Fibroblast of skin of scalp (primary cell): ENCODE measurements at places on chromosomes 11 and 22.

GRCh38 chr22:50417411-50418210 lies 57.2 kb downstream of the SBF1 start:
- DNase-seq, result peak; percentile 40

- DNase-seq, result no peak
Observed at GRCh38 chr11:7593481-7593880, 79.7 kb downstream of the PPFIBP2 start.

- no peak for DNase-seq
Observed at GRCh38 chr11:67489885-67490726, 7.3 kb downstream of the AIP start.

DNA sequence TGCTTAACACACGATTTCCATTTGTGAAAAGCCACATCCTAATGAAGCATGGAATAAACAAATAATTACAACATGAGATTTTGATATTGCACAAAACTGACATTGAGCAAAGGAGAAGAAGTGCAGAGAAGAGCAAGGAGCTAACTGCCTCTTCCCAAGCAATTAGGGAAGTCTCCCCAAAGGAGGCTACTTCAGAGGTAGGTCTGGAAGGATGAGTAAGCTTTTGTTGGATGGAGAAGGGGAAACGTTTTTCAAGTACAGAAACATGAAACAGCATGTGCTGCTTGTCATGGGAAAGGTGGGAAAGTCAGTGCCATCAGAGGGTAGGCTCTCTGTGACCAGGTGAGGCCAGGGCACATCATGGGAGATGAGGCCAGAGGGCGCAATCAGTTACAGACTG lies 132.2 kb upstream of the SESN3 start:
- DNase-seq, result no peak

DNA sequence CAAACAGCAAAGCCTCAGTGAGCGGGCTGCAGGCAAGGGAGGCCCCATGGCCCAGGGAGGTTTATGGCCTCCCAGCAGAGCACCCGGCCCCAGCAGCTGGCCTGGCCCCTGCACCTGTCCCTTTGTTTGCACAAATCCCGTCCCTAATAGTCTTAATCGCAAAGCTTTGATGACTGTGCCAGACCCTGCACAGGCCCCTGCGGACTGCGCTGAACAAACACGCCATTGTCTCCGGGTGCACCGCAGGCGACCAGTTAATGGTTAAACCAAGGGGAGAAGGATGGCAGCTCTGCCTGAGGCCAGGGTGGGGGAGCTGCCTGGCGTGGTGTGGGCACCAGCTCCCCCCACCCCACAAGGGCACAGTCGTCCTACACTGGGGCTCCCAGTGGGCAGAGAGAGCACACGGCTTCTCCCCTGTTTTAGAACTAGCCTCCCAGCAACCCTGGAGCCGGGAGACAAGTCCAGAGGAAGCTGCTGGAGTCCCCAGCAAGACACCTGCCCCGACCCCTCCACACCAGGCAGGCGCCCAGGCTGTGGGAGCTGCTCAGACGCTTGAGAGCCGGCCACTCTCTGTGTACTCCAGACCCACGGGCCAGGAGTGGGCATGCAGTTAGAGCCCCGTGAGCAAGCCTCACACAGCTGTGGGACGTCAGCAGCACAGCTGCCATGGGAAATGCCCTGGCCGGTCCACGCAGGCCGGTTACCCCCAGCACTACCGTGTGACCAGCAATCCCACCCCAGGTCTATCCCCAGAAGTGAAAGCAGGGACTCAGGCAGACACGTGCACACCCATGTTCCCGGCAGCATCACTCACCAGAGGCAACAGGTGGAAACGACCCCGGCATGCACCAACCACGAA lies 39.7 kb upstream of the TH start:
- DNase-seq, result no peak

DNA sequence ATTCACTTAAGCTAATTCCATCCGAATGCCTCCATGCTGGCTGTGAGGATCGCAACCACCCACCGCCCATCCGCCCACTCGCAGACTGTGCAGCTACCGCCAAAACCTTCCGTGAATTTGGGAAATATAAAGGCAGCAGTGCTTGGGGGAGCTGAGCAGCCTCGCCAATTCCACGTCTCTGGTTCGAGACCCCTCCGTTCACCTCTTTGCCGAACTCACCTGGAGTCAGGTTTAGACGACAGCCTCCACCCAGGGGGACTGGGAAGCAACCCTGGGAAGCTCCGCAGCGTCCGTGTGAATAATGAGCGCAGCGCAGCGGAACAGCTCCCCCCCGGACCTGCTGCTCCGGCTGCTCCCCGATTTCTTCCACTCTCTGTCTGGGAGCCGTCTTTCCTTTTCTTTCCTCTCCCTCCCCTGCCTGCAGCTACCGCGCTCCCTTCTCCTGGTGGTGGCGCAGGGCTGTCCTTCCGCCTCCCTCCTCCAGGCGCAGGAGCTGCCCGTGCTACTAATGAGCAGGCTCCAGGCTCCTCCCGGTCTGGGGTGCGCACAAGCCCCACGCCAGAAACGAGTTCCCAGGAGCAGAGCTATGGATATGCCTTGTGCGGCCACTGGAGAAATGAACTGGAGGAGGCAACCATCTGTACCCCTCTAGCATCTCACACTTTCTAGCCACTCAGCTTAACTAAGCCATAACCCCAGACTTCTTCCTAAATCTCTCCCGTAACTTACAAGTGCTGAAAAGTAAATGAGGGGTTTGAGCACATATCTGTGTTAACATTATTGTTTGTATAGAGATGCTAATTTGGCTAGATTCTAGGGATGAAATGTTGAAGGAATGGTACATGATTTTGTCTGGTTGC lies 107.3 kb downstream of the XKR3 start:
- DNase-seq, result no peak

DNA sequence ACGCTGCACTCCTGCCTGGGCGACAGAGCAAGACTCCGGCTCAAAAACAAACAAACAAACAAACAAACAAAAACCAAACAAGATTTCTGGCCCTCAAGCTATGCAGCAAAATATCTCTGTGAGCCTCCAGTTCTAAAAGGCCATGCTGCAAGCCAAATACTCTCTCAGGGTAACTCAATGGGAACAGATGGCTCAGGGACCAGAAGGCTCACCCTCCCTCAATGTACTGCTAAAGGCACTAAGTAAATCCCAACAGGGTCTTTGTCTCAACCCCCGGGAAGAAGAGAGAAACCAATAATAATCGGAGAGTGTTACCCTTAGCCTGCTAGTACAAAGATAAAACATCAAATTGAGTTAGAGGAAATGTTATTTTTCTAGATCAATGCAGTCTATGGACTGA lies 119.7 kb upstream of the ZC3H12C start:
- no peak for DNase-seq

DNA sequence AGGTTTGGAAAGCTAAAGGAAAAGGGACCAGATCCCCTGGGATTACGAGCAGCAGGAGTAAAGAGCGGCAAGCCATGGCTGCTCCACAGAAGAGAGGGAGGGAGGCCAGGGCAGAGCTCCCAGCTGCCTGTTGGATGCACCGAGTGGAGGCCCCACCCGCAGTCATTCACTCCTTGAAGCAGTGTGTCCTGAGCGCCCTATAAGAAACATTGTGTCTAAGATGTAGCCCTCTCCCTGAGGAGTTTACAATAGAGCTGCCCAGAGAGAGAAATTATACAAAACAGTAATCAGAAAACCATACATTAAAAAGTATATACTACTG lies 54.7 kb upstream of the CSNK2A3 start:
- no peak for DNase-seq

- peak; percentile 9 for DNase-seq
Observed at GRCh38 chr11:9057007-9057406, 34.4 kb downstream of the SCUBE2 start.

GRCh38 chr11:87224486-87224885 lies 186.8 kb downstream of the TMEM135 start:
- DNase-seq, result no peak

GRCh38 chr11:57150454-57150917 lies 31.3 kb upstream of the LRRC55 start:
- peak; percentile 63 for DNase-seq

- DNase-seq, result no peak
Observed at GRCh38 chr22:29224859-29225410, 19.2 kb downstream of the EMID1 start.

DNA sequence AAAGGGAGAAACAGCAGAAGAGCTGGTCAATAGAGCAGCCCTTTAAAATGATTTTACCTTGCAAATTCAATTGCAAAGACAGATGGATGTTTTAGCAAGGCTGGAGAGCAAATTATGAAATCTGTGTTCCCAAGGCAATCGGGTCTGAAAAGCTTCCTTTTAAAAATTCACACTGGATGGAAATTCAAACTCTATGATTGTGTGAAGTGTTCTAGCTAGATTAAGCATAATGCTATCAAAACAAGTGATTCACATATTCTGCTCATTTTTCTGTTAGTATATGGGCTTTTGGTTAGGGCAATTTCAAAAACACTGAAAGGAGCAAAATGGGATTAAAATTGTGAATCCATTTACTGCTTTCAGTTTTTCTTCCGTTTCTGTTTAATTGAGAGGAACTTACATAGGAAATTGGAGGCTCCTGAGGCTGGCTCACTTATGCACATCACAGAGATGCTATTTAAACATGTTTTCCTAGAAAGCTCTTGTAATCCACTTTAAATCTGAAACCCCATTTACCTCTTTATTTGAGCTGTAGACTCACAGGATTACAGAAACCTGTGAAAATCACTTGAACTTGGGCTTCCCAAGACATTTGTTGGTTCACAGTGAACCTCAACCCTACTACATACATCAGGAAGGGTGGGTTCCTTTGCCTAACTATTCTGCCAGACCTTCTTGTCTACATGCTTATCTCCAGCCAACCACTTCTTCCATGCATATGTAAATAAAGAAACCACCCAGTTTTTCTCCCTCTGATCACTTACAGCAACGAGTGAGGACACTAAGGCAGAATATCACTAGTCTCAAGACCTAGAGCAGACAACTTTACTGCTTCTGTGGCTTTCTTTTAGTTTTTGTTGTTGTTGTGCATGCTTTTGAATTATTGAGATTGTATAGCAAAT lies 201.9 kb upstream of the PITPNB start:
- no peak for DNase-seq

GRCh38 chr22:32336121-32336603 lies 21.5 kb upstream of the RFPL3 start:
- DNase-seq, result no peak

DNA sequence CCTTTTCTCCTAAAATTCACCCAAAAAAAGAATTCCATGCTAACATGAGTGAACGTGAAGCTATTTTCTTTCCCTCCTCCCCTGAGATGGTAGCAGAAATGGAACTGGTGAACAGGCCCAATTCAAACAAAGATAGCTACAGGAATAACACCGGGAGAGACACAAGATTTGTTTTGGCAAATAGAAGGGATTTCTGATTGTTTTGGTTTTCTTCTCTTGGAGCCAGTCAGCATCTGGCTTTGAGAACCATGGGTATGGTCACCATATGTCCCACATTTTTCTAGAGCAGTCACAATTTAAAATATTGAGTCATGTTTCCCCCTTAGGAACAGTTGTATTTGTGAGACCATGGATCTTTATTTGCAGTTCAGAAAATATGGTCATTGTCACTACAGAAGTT lies 214.1 kb downstream of the FAM76B start:
- peak; percentile 80 for DNase-seq

- DNase-seq, result no peak
Observed at GRCh38 chr11:34300026-34300925, 57.5 kb downstream of the ABTB2 start.

DNA sequence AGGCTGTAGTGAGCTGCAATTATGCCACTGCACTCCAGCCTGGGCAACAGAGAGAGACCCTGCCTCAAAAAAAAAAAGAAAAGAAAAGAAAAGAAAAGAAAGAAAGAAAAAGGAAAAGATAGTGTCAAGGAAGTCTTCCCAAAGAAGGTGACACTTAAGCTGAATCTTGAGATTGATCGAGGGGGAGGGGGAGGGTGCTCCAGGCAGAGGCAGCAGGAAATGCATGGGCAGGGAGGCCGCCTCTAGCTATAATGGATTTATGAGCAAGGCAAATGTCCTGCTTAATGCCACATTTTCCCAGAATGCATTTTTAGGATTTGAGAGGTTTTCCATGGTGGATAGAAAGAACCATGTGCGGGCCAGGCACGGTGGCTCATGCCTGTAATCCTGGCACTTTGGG lies 13.8 kb upstream of the DDB2 start:
- DNase-seq, result no peak

DNA sequence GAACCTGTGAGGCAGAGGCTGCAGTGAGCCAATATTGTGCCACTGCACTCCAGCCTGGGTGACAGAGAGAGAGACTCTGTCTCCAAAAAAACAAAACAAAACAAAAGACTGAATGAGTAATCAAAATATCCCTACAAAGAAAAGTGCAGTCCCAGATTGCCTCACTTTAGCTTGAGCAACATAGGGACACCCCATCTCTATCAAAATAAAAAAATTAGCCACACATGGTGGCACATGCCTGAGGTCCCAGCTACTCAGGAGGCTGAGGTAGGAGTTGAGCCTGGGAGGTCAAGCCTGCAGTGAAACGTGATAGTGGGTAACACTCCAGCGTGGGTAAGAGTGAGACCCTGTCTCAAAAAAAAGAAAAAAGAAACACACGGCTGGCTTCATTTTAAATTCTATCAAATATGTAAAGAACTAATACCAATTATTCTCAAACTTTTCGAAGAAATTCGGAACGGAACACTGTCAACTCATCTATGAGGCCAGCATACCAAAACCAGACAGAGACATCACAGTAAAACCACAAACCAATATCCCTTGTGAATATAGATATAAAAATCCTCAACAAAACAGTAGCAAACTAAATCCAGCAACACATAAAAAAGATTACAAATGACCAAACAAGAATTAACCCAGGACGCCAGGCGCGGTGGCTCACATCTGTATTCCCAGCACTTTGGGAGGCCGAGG lies 12.9 kb downstream of the CHEK2 start:
- peak; percentile 28 for DNase-seq

GRCh38 chr11:119626871-119627270 lies 102.1 kb downstream of the NECTIN1 start:
- no peak for DNase-seq

DNA sequence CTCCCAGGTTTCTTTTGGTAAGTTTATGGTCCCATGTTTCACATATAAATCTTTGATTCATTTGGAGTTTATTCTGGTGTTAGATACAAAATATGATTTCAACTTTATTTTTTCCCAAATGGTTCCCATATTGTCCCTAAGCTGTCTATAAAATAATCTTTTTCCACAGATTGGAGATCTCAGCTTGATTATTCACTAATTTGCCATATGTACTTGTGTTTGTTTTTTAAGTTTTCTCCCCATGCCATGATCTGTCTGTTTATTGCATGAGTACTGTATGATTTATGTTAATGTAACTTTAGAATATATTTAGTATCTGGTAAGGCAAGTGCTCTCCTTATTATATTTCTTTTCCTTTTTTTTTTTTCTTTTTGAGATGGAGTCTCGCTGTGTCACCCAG lies 19.9 kb upstream of the CLMP start:
- no peak for DNase-seq
